ENCODE measurements at places on chromosomes 13 and 19.
A peak's percentile ranks its signal among the peaks of the same experiment; 100 is the strongest.

DNA sequence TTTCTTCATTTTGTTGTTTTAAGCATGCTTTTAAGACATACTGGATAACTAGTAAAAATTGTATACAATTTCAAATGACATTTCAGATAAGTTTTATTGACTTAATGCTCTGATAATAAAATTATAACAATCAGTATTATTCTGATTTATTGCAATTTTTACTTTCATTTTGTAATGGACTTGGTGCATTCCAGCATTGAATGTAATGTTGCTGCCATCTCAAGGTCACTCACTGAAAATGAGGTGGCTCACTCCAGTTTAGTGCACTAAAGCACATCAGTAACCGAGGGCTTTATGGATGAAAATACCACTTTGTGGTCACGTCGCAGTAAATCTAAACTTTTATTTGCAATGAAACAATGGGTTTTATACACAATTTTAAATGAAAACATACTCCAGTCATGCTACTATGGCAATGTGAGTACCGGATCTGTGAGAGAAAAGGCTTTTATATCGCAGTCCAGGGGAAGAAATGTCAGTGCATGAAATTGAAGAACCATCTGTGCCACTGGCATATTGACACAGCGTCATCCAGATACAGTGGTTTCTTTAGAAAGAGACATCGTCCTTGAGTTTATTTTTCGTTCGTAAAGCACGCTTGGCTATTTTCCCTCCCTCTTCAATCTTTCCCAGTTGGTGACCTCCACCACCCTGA lies 20.7 kb upstream of the ZNF507 start:
- no peak for DNase-seq

DNA sequence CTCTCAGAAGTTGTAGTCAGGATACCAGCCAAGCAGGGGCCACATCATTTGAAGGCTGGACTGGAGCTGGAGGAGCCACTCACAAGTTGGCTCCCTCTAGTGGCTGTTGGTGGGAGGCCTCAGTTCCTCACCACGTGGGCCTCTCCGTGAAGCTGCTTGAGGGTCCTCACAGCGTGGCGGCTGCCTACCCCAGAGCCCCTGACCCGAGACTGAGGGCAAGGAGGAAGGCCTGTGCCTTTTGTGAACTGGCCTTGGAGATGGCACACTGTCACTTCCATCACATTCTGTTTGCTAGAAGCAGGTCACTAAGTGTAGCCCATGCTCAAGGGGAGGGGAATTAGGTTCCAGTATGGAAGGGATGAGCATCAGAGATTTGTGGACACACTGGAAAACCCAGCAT lies 14.6 kb downstream of the GNA11 start:
- DNase-seq, result peak; percentile 47

DNA sequence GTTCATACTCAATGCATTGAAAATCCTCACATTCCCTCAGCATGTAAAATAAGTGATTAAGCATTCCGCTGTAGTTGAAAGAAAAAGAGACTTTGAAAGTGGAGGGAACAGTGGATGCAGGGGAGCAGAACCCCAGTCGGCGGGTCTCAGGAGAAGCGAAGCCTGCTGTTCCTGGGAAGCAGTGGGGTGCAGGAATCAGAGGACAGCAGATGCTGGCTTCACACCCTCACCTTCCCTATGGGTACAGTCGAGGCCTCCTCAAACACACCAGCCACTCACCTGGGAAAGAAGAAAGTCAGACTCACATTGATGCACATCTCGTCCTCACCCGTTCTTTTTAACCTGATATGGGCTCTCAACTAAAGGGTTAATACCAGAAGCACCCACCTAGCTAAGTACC lies 38.2 kb downstream of the COL4A2 start:
- DNase-seq, result no peak

GRCh38 chr13:39531646-39532045 lies 71.3 kb downstream of the LHFPL6 start:
- no peak for DNase-seq

- no peak for DNase-seq
These were observed 232.0 kb downstream of the KLF5 start for GRCh38 chr13:73290844-73291243.

- no peak for DNase-seq
These were observed 35.0 kb downstream of the ZNF536 start for GRCh38 chr19:30407068-30407709.
